ENCODE measurements at places on chromosomes 6 and 20.

DNA sequence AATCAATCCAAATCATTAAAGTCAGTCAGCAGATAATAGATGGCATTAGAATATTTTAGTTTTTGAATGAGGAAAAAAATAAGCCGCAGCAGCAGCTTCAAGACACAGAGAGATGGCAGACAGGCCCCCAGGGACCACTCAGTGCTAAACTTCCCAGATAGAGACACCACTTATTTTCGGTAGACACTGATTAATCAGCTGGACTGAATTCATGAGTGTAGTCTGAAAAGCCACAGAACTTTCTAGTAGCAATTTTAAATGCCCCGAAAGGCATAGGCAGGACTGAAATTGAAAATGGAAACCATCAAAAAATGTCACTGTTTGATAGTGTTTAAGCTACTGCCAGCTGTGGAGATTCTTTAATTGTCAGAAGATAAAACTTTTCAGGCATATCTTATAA lies 3.1 kb upstream of the CLDN20 start:
- DNase-seq = no peak

- DNase-seq = no peak
Observed at GRCh38 chr6:1047981-1048541, 263.8 kb upstream of the FOXQ1 start.

DNA sequence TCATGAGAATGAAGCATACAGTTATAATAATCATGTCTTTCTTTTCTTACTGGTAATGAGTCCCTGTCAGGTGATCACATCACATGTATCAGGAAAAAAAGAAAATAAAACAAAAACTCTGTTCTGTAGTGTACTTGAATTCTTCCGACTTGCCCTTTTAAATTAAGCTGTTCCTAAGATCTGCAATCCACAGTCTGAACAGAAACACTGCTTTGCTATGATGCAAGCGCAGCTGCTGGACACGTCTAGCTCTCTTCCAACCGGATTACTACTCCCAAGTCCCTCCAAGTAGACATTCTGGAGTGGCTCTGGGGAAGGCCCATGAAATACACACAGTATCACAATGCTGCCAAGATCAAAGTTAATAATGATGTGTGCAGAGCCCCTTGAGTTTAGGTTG lies 83.7 kb downstream of the FYN start:
- no peak for DNase-seq

DNA sequence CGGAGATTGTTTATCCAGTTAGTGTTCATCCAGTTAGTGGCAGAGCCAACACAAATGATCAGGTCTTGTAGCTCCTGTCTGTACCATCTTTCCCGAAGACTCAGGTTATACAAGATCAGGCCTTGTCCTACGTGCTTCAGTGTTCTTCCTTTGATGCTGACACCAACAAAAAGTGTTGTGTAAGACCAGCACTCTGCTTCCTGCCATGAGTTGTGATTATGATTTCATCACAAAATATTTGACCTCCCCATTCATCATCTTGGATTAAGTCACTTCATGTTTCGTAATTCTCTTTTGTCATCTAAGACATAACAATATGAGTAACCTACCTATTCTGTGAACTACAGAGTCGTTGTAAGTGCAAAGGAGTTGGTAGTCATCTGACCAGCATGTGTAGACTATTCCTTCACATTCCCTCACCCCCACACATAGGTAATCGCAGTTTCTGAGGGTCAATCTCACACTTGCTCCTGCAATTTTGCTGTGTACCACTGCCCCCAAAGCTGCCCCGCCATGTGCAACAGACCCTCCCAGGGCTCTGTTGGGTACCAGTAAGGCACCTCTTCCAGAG lies 135.6 kb upstream of the SLC22A23 start:
- DNase-seq = no peak

DNA sequence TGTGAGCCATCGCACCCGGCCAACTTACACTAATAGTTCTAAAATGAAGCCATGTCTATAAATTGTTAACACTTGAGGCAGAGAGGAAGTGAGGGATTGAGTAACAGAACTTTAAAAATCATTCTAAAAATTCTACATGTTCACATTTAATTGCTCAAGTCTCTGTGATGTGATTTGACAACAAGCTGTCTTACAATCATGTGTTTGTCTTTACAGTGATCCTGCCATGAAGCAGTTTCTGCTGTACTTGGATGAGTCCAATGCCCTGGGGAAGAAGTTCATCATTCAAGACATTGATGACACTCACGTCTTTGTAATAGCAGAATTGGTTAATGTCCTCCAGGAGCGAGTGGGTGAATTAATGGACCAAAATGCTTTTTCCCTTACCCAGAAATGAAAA lies 23.6 kb downstream of the GTF2H5 start:
- DNase-seq = no peak

DNA sequence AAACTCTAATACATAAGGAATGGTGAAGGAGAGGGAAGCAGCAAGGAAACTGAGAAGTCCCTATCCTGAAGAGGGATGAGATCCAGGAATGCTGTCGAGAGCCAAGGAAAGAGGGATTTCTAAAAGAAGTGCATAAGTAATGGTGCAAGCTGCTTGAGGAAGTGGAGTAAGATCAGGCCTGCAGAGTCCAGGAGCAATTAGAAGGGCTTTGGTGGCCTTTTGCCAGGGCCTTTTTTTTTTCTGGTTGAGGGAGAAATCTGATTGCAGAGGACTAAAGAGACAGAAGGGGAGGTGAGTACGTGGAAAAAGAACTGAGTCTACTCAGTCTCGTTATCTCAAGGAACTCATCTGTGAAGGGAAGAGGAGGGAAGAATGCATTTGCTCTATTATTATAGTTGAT lies 396.2 kb downstream of the UTRN start:
- no peak for DNase-seq

DNA sequence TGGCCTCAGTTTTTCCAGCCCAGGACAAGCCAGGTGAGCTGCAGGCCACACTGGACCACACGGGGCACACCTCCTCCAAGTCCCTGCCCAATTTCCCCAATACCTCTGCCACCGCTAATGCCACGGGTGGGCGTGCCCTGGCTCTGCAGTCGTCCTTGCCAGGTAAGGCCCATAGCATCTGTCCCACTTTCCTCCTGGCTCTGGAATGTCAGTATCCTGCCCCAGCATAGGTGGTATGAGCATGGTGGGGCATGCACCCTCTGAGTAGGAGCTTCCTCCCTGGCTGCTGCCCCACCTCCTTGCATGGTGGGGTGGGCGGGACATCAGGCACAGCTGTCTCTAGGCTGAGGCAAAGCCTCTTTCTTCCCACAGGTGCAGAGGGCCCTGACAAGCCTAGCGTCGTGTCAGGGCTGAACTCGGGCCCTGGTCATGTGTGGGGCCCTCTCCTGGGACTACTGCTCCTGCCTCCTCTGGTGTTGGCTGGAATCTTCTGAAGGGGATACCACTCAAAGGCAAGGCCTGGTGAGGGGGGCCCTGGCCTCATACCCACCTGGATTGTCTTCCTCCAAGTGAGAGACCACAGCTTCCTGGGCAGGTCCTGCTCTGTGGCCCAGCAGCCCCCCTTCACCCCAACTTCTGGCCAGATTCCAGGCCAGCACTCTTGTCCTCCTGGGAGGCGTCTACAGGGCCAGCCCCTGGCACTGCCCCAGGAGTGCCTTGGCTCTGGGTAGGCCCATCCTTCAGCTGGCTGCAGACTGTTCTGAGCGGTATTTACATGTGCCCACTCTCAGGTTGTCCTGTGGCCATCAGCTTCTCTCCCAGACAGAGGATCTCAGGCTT lies 9.1 kb downstream of the PI16 start:
- peak; percentile 58 for DNase-seq

DNA sequence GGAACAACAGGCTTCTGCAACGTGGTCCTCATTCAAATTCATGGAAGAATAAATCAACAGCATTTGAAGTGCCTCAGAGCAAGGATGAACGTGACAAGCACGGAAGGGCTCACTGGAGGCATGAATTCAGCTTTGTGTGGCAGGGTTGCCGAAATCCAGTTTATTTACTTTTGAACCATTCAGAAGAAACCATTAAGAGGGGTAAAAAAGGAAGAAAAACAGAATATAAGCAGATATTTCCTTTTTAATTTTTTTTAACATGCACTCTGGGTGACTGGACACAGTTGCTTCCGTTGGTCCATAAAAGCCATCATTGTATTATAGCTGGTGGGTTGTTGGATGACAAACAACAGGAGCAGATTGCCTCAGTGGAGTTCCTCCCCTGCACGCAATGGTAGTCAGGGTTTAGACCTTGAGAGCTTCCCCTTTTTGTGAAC lies 17.3 kb upstream of the SNRPB2 start:
- no peak for DNase-seq

GRCh38 chr20:34689486-34689885 lies 12.6 kb upstream of the PIGU start:
- DNase-seq = no peak

GRCh38 chr6:32885698-32886286 lies 31.8 kb downstream of the PSMB9 start:
- peak; percentile 80 for DNase-seq

Measured in CD4-positive, alpha-beta T cell treated with Interleukin-2 at 100 ng/mL for 4 hours (primary cell).